ENCODE measurements at places on chromosomes 16 and 17.
A peak's percentile ranks its signal among the peaks of the same experiment; 100 is the strongest.

- DNase-seq = peak; percentile 4
These were observed 65.8 kb upstream of the SMIM36 start for GRCh38 chr17:55576996-55577586.

GRCh38 chr17:67506966-67507365 lies 129.9 kb downstream of the PITPNC1 start:
- no peak for DNase-seq

DNA sequence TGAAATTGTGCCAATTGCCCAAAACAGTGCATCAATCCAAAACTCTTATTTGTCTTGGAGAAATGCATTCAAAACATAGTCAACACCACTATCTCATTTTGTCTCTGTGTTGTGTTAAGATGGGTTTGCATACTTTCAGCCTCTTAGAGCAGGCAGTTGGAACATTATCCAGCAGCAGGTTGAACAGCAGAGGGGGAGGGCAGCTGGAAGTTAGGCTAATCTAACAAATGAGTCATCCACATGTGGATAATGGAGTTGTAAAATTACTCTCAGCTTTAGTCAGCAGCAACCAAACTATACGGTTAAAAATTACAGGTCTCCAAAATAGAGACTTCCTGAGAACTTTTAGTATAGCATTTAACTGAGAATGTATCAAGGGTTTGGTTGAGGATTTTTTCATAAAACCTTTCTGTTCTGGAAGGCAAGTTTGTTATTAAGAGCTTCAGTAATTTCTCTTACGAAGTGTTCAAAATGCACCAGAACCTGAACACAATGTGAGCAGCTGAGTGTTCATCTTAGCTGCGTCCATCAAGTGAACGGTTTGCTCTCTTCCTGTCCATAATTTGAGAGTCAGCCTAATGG lies 46.3 kb downstream of the PRKCA start:
- DNase-seq = no peak

GRCh38 chr17:78377858-78378224 lies 608 bp upstream of the PGS1 start:
- no peak for DNase-seq

DNA sequence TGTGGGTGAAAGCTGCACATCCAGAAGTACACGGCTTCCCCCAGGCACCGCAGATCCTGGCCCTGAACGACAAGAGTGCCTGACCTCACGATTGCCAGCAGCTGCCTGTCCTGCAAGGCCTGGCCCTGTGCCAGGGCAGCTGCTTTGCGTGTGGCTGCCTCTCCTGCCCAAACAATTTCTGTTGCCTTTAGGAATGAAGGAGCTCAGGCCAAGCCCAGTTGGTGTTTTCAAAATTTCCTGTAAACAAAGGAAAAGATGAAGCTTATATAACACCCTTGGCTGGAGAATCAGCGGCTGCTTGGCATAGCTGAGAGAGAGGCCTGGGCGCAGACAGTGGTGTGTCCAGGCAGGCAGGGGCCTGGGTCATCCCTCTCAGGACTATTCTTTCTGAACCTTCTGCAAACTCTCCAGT lies 11.7 kb upstream of the SLC47A2 start:
- DNase-seq = no peak

DNA sequence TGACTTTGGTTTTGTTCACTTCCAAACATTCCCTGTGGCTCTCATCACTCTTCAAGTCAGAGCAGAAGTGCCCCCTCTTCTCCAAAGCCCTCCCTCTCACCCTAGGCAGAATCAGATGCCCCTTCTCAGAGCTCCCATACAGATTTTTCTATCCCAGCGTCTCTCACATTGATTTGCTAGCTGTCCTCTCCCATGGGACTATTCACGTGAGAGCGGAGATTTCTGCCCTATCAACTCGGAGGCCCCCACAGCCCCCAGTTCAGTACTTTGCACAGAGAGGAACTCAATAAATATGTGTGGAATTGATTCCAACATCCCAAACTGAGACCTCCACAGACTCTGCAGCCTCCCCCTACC lies 182.6 kb downstream of the C16orf78 start:
- DNase-seq = no peak

DNA sequence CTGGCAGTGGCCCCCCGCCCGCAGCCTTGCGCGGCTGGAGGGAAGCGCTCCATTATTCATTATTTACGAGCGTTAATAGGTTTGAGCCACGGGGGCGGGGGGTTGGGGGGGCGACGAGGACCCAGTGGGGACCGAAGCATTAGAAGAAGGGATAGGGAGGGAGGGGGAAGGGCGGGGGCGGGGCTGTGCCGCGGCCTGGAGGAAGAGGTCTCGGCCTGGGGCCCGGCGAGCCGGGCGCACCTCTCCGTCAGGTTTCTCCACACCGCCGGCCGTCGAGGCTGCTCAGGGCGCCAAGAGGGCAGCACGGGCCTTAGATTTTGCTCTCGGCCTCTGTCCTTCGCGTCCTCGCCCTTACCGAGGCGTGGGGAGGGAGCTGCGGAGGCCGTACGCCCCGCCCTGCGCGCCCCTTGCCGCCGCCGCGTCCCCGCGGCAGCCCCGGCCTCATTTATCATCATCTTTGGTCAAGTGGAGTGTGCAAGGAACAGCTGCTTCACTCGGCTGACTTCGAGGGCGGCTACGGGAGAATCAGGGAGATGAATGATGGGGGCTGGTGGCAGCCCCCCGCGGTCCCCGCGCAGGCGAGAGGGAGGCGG lies 54.2 kb downstream of the SREBF1 start:
- DNase-seq = no peak

GRCh38 chr17:7314719-7315569 lies at the start of gene GPS2:
GPS2 (minus strand) TSS chr17:7315360; CDS start chr17:7315052, 308 bp downstream.
- peak; percentile 86 for DNase-seq

- DNase-seq = no peak
These were observed 13.0 kb downstream of the PAM16 start for GRCh38 chr16:4338125-4338582.

DNA sequence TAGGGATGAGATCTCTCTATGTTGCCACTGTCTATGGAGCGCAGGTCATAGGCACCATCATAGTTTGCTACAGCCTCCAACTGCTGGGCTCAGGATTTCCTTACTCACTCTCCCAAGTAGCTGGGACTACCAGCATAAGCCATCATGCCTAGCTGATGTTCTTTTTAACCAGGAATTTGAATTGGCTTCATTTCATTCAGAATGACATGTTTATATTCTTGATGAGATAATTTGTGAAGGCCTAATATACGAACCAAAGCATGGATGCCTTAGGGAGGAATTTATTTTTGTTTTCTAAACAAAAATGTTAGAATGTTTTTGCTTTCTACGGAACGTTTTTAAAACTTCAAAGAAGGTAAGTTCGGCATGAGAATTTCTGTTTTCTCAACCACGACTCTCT lies 71.6 kb downstream of the HS3ST3B1 start:
- no peak for DNase-seq

DNA sequence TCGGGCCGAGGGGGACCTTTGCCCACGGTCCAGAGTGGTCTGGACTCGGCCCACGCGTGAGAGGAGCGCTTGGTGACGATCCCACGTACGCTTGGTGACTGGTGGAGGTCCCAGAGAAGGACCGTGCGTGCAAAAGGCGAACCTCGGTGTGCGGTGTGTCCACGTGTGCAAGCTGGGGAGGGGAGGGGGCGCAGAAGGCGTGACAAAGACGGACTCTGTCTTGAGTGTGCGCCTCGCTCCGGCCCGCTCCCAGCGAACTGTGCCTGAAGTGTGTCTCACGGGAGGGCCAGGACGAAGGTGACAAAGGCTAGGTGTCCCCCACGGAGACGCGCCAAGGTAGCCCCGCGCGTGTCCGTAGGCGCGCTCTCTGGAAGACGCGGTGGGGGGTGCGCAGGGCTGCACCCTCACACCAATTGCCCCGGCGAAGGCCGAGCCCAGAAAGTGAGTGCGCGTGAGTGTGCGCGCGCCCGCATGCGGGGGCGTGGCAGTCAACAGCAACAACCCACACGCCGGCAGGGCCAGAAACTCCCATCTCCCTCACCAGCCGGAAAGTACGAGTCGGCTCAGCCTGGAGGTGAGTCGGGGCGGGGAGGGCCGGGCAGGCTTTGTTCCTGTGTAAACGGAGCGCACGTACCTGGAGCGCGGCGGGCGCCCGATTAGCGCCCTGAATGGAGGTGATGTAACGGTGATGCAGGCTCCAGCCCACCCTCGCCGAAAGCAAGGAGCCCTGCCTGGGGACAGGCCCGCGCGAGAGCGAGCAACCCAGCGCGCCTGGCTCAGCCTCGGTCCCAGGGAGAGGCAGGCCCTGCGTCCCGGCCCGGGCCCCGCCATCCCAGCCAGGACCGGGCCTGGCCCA lies at the start of gene GPRC5C:
GPRC5C (plus strand) TSS at position 521 of the 856 bp plus-strand sequence. CDS start 7,689 bp downstream, outside the sequence.
- DNase-seq = no peak

GRCh38 chr17:76235883-76236282 lies 4.4 kb downstream of the RNF157 start:
- DNase-seq = no peak

DNA sequence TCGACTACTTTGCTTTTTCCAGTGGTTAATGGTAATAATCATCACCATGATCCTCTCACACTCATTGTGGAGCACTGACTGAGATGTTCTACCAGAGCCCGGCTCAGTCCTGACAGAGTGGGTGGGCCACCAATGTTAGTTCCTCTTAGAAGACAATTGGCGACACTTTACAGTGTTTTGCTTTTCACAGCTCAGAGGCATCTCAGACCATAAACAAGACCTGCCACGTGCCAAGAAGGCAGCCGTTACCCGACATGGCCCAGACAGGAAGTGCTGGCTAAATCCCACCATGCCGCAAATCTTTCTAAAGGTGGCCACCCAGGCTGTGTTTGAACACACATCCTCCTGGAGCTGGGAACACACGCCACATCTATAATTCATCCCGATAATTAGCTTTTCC lies 103.7 kb downstream of the XYLT1 start:
- DNase-seq = no peak

DNA sequence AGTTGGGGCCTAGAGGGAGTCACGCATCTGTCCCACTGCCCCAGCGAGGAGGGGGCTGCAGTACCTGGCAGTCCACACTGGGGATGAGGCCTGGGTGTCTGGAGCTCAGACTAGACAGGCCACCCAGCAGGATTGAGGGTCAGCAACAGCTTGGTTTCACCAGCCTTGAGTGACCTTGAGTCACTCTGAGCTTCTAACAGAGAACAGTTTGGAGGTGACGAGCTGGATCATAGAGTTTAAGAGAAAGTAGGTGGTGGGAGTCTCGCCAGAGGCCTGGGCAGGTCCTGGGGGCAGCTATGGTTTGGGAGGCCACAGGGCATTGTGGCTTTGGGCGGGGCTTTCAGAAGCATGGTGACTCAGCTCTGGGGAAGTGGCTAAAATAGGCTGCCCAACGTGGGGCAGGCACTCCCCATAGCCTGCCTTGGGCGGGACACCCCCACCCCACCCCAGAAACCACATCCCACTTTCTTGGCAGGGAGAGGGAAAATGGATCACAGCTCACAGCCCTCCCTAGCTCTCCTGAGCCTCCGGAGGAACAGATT lies 20.5 kb downstream of the CDC42EP4 start:
- no peak for DNase-seq

- no peak for DNase-seq
These were observed 11.5 kb downstream of the FLII start for GRCh38 chr17:18246880-18247612.

- DNase-seq = no peak
These were observed 196.6 kb downstream of the UTP18 start for GRCh38 chr17:51456942-51457341.

DNA sequence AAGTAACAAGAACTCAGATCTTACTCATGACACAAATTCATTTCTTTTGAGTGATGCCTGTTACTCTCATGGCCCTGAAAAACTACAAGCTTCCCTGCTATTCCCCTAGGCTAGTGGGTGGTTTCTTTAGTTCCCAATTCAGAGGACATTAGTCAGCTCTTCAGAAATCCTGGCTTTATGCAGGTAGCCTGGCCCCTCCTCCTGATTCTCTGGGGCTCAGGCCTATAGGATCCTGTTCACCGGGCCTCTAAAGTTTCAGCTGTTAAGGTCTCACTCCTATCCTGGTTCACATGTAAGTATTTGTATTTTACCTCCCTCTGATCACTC lies 87.3 kb upstream of the IRX5 start:
- DNase-seq = no peak

DNA sequence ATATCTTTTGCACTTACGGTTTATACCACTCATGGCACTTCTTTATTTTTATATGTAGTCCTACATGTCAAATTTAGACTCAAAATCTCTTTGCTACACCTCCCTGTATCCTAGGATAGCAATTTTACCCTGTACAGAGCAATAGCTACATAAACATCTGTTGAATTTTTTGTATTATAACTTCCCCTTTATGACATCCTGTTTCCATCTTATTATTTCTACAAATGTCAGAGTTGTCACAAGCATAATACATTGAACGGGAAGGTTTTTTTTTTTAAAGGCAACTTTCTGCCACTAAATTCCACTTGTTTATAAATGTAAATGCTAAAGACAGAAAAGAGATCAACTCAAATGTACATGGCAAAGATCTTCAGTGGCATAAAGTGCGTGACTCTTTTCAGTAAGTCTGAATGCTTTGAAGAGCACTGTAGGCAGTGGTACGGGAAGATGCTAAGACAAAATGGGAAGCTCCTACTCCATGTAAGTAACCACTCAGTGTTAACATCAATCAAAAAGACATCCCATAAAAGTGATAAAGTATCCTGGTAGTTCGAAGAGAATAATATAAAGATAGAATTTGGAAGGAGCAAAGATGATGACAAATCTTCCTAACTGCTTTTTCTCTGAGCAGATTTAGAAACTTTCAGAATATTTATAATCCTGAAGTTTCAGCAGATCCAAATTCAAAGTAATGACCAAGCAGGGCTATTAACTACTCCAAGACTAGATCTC lies 26.8 kb downstream of the GNA13 start:
- DNase-seq = no peak

- no peak for DNase-seq
These were observed 99.9 kb downstream of the RPTOR start for GRCh38 chr17:80644536-80644935.

DNA sequence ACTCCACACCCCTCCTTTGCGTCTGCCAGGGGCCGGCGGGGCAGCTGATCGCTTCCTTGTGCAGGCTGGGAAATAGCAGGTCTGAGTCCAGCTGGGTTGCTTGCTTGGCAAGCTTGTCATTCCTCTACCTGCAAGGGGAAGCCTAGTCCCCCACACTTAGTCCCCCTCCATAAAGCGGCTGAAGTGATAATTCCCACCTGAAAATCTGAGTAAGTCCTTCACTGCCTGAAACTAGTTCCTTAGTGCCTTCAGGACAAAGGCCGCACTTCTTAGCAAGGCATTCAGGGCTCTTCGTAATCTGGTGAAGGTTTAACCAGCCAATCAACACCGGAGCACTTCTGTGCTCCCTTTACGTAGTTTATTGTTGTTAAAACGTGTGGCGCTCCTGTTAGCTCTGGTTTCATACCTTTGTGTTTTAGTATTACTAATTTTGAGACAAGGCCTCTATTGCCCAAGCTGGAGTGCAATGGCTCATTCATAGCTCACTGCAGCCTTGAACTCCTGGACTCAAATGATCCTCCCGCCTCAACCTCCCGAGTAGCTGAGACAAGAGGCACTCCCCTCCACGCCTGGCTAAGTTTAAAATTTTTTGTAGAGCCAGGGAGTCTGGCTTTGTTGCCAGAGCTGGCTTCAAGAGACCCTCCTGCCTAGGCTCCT lies 817 bp downstream of the PSKH1 start:
- DNase-seq = no peak

GRCh38 chr16:48450367-48450766 lies 65.2 kb upstream of the SIAH1 start:
- DNase-seq = no peak

All from activated naive CD8-positive, alpha-beta T cell treated with anti-CD3 and anti-CD28 coated beads, Interleukin-2, amount 50 U/mL, for 16 hours (primary cell).